ENCODE measurements at places on chromosomes 12 and 14.

GRCh38 chr12:120710805-120711296 is 593 bp downstream of the UNC119B start:
- no peak for DNase-seq

GRCh38 chr12:2076728-2077127 is 23.9 kb downstream of the CACNA1C start:
- DNase-seq, result no peak

DNA sequence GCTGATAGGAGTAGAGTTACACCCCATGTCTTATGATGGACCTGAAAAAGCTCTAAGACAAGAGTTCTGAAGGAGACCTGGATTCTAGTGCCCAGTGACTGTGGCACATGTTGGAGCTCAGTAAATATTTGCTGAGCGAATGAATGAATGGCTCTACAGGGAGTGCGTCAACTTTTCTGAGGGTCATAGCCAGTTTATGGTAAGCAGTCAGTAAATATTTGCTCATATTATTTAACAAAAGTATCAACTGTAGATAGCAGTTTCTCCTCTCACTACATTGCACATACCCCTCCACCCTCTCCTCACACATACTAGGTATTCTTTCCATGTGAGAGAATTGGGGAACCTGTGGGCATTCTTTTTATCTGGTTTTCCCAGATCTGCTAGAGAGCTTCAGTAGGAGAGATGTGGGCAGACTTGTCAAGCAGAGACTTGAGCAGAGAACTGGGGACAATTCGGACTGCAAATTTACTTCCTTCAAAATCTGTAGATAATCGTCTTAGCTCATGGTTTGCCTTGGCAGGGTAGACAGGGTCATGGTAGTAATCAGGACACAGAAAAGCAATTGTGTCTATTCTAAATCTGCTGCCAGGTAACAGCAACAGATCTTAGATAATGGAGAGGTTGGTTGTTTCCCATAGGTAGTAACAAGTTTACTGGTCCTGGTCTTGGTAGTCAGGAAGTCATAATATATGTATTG is 5.7 kb downstream of the SLC4A8 start:
- no peak for DNase-seq

DNA sequence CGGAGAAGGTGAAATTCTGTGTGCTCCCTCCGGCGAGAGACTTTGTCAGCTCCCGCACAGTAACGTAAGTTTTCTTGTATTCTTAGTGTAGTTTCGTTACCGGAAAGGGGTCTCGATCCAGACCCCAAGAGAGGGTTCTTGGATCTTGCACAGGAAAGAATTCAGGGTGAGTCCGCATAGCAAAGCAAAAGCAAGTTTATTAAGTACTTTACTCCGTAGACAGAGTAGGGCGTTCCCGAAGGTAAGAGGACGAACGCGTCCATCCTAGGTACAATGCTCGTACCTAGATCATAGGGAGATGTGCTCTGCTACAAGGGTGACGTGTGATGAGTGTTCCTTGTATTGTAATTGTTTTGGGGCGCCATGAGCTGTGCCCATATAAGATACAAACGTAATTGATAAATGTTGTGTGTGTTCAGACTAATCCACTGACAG is 293 bp downstream of the IFI27L1 start:
- DNase-seq, result no peak

DNA sequence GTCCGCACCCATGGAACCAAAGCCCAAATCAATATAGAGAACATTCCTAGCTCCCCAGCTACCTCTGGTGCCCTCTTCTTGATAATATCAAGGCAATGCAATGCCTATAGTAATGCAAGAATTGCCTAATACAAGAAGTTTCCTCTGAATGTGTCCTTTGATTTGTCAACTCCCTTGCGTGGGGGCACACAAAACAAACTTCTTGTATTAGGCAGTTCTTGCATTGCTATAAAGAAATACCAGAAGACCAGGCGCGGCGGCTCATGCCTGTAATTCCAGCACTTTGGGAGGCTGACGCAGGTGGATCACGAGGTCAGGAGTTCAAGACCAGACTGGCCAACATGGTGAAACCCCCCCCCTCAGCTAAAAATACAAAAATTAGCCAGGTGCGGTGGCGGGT is 10.4 kb upstream of the ITPK1 start:
- no peak for DNase-seq

DNA sequence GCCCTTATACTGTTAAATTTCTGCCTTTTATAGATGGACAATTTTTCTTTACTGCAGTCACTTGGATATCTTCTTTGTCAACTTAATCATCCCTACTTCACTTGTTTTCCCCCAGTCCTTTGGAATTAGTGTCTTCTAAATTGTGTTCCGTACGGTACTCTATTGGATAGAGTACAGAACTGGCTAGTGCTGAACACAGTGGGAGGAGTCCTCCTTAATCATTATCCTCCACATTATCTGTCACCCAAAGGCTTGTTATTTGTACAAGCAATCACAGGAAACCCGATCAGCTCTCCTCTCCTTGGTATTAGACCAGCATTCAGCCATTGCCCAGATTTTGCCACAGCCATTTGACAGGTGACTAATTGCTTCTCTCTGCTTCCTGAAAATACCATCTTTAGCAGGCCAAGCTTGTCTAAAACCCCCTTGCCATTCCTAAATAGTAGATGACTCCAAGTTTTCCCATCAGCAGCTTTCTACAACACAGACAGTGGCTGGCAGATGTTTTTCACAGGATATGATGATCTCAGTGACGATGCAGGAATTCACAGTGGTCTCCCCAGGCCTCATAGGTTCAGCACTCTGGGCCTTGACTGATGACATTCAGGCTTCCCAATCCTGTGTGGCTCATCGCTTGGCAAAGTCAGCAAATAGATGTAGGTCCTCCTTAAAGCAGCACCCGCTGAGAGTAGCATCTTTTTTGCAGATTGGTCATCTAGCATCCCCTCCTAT is 216.0 kb upstream of the RGS6 start:
- no peak for DNase-seq

DNA sequence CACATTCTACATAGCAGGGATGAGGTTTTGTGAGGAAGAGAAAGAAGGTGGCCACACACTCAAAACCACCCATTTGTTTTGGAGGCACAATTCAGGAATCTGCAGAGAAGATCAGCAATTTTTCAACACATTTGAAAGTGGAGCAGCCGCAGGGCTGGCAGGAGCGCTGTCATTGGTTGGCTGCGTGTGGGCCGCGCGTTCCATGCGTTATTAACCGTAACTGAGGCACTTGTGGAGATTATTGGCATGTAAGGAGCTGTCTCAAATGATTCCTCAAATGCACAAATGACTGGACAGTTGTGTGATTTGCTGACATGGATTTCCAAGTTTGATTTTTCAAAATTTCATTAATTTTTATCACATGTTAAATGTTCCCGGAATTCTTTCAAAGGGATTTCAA is 318.5 kb downstream of the TMEM132D start:
- no peak for DNase-seq

DNA sequence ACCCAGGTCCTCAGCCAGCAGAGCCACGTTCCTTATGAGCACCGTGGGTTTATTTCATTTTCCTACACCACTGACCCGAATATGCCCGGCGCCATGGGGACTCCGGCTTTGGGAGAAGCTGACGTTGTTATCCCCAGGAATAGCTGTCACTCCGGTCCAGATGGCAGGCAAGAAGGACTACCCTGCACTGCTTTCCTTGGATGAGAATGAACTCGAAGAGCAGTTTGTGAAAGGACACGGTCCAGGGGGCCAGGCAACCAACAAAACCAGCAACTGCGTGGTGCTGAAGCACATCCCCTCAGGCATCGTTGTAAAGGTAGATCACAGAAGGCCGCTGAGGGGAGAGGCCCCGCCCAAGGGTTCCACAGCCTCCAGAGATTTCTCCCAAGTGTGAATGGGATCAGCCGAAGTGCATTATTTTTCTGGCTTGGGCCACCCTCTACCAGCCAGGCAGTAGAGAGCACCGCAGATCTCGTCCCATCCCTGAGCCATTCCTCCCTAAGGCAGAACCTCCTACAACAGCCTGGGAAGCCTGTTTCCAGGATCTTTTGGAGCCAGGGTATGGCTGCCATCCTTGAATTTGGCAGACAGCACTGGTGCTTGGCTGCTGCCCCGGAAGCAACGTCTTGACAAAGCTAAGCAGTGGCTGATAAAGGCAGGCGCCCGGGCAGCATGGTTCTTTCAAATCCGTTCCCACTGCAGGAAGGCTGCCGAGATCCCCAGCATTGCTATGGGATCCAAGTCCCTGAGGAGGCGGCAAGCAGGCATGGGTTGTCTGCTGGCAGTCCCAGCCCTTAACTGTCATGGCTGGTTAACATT is 17.8 kb downstream of the CDK2AP1 start:
- no peak for DNase-seq

All from left forelimb (tissue), 1 donor.